ENCODE measurements at places on chromosomes 5 and 9. TPM values are rescaled to one million over a fixed set of nuclear protein-coding genes. Genes with fewer than 3 reads are reported as not detected.

The IRX1 gene
- 4.3 TPM for total RNA-seq

DNA sequence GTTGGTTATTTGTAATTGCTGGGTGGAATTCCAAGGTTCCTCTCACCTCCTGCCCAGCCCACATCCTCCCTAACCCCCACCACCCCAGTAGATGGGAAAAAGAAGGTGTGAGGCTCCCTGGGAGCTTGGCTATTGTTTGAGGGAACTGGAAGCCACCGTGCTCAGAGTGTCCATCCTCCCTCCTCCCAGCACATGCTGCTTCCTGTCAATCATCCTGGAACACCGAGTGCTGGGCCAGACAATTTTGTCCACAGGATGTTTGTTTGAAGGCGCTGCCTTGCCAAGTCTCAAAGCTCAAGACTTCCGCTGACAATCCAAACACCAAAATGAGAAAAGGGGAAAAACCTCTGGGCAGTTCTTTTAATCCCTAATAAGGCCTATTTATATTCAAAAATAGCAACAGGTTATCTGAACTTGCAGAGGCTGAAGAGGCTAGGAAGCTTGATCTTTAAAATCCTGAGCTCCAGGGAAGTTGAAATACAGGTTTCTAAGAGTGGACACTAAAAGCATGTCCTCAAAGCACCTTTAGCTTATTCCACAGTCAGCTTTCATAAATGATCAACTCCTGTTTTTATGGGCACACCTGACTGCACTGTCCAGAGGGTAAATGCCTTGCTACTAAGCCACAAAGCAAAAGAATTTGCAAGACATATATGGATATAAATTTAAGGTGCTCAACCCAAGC, 286.7 kb downstream of the NFIB start:
- DNase-seq, result no peak

The KIF24 gene
- 2.6 TPM for total RNA-seq

- no peak for DNase-seq
Observed at GRCh38 chr9:117783828-117784227, 79.6 kb downstream of the TLR4 start.

The CD74 gene
- 31.1 TPM for total RNA-seq

- DNase-seq, result no peak
Observed at GRCh38 chr9:126652140-126652582, 38.4 kb downstream of the LMX1B start.

The DMRTA1 gene
- total RNA-seq, result 4.3 TPM

- no peak for DNase-seq
Observed at GRCh38 chr9:26375448-26375847, 517.2 kb downstream of the CAAP1 start.

DNA sequence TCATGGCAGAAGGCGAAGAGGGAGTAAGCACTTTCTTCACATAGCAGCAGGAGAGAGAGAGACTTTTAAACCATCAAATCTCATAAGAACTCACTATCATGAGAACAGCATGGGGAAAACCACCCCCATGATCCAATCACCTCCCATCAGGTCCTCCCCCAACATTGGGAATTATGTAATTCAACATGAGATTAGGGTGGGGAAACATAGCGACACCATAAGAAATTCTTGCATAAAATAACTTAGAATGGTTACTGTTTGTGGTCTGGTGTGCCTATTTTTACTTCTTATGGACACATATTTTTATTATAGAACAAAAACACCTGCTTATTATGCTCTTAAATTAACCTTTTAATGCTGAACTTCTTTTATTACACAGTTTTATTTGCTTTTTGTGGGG, 298.1 kb downstream of the PJA2 start:
- DNase-seq, result no peak

The ANKRD18B gene
- total RNA-seq, result 5.3 TPM

DNA sequence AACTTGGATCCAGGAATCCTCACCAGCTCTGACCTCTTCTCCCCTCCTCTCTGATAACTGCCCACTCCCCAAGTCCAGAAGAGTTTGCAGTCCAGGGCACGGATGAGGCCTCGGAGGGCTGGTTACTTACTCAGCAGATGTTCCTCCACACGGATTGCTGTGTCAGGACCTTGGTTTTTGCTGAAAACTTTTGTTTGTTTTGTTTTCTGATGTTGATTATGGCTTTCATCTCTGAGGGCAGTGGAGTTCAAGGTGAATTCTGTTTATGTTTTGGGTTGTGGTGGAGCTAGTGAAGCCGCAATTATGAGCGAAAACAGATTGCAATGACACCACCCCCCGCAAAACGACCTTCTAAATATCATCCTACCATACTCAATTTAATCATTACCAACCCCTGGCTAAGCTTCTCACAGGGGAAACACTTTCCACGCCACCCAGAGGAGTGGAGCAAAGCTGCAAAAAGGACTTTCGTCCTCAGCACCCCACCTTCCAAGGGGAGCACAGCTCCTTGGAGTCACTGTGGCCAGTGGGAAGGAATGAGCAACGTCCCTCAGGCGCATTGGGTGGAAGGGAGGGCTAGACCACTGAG, 92.7 kb upstream of the SAP30L start:
- no peak for DNase-seq

GRCh38 chr9:27645161-27645840, 72.0 kb upstream of the C9orf72 start:
- peak; percentile 84 for DNase-seq

The PCA3 gene
- total RNA-seq, result 8.4 TPM

DNA sequence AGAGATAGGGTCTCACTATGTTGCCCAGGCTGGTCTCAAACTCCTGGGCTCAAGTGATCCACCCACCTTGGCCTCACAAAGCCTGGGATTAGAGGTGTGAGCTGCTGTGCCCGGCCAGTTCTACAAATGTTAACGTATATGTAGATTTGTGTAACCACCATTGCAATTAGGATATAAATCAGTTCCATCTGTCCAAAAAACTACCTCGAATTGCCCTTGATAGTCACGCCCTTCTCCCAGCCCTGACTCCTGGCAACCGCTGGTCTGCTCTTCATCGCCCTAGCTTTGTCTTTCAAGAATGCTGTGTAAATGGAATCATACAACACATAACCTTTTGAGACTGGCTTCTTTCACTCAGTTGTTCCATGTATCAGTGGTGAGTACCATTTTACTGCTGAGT, 46.1 kb upstream of the PPARGC1B start:
- DNase-seq, result no peak

The ARHGAP26 gene
- total RNA-seq, result 17.3 TPM

The NXNL2 gene
- total RNA-seq, result not detected

- DNase-seq, result no peak
Observed at GRCh38 chr5:137234973-137235943, 263.9 kb downstream of the SPOCK1 start.
